ENCODE measurements at places on chromosomes 11 and 22.

DNA sequence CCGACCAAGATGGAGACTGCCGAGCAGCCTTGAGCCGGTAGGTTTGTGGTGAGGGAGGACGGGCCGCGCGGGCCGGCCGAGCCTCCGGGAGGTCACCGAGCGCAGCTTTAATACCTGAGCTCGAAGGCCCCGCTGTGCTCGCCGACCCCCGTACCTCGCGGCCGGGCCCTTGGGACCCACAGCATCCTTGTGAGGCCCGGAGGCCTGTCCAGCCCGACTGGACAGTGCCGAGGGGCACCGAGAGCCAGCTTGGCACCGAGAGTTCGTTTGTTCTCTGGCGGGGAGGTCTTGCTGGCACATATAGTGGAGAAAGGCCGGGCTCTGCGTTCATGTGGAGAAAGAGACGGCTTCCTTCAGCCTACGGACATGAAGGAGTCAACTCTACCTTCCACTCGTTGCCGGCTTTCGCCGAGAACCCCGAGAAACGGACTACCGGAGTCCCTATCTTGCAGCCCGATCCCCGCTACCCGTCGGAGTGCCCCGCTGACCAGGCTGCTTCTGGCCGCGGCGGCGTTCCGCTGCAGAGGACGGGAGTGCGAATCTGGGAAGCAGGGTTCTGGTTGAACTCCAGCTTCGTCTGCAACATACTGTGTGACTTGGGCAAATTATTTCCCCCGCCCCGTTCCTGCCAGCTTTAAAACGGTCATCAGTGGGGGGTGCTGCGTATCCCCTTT, 349 bp downstream of the TSSC4 start:
- no peak for DNase-seq

DNA sequence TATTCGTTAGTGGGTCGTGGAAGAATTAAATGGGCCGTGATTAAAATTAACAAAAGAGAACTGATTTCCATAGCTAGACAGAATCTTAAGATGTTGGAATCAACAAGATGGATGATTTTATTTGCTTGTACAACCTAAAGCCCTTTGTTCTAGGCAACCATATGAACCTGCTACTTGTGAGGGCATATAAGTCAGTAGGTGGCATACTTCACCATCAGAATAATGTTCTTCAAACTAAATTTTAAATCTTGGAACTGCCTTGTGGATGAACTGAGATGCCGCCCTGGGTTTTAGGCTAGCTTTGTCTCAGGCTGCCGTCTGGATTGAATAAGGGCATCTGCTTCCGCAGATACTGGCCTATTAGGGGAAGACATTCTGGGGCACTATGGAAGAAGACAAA, 40.9 kb downstream of the CSRP3 start:
- DNase-seq: no peak

GRCh38 chr11:44615041-44615755, 49.7 kb downstream of the CD82 start:
- no peak for DNase-seq

DNA sequence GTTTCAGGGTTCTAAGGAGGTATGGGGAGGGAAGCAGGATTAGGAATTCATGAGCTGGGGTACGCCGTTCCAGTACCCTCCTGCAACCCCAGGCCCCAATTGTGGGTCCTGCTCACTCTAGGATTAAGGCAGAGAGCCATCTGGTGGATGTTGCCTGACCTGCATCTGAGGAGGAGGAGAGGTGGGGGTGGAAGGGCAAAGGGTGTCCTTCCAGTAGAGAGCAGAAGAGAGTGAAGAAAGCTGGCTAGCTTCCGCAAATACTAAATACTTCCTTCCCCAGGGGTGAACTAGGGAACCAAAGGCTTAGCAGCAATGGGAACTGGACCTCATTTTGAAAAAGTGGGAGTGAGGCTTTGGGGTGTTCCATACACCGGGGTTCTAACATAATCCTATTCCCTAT, 10.6 kb downstream of the LRRC51 start:
- DNase-seq: no peak

DNA sequence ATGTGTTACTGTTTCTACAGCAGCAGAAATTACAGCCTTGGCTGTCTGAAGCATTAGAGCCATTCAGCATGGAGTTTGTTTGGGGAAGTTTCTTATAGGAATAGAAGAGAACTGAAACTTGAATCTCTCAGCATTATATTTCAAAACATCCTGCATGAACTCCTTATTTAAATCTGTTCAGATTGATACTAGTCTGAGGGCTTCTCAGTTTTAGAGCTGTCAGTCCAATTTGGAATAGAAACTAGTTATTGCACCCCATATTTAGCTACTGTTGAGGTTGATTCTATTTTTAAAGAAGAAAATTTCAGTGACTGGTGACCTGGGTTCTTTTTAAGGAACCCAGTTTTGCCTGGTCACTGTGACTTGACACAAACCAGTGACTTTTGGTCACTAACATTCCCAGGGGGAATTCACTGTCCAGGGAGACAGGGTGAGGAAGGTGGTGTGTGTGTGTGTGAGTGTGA, 126.0 kb upstream of the TTC12 start:
- DNase-seq: no peak

DNA sequence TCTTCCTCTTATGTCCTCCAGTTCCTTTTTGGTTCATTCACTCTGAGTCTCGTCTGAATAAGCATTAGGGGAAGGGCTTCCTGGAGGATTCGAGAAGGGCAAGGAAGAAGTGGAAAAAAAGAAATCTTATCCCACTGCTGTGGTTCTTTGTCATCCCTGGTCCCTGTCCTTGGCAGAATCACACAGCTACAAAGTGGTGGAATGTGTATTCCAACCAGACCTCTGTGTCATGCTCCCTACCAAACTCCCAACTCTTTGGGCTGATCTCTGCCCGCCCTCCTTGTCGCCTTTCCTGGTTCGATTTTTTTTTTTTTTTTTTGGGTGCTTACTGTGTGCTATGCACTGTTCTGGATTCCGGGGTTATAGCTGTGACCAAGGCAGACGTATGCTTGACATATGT, 61.0 kb downstream of the TEAD1 start:
- DNase-seq: no peak

DNA sequence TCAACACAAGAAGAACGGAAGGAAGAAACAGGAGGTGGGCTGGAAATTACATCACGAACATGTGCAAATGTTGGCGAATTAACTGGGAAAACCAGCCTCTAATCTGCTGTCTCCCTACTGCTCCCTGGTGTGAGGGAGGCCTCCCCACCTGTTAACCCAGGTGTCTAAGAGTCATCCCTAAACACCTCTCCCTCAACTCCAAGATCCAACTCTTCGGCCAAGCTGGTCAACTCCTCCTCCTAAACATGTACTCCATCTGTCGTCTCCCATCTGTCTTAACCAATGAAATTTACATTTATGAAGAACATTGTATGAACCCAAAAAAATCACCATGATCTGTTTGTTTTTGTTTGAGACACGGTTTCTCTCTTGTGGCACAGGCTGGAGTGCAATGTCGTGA, 154.2 kb downstream of the LARGE1 start:
- DNase-seq: no peak

DNA sequence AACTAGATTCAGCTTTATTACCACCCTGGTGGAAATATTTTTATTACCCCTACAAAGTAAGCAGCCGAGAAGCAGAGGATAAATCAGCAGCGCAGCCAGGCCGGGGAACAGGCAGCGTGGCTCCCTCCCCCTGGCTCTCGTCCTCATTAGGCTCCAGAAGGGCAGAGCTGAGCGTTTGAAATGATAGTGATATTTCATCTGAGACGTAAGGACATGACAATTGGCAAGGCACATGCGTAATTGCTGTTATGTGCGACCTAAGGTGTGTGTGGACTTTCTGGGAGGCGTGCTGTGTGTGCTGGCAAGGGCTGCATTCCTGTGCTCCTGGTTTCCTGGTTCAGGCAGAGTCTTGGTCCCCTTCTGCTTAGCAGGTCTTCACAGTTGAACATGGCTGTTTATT, 247.8 kb downstream of the TBC1D22A start:
- DNase-seq: no peak

GRCh38 chr11:66604155-66604554, 11.2 kb downstream of the CCS start:
- no peak for DNase-seq

GRCh38 chr11:125082611-125083311, 19.7 kb downstream of the SLC37A2 start:
- DNase-seq: peak; percentile 44

DNA sequence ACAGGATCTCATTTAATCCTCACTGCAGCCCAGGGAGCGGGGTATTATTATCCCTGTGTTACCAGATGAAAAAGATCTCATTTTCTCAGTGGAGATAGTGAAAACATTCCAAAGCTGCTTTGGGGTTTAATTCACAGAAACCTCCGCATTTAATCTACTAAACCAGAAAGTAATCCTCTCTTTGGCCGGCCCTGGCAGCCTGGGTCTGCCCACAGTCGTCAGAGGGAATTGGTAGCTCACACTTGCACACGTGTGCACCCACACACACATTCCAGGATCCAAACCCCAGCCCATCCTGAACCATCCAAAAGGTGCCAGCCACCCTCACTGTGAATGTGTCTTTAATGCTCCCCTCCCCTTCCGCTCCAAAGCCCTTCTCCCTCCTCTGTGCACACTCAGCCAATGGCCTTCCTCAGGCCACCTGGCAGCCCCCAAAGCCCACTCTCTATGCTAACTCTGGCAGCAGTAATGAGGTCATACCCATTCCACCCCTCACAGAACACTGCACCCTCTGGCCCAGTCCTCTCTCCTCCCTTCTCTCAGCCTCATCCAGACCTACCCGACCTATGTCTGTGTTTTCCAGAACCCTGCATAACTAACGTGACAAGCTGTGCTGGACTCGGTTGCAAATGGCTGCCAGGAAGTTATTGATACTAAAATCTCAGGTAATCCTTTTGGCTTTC, 466.2 kb downstream of the SOX6 start:
- DNase-seq: no peak

- no peak for DNase-seq
Observed at GRCh38 chr11:21132146-21132720, 462.8 kb downstream of the NELL1 start.

- DNase-seq: no peak
Observed at GRCh38 chr11:4865855-4866254, 15.8 kb upstream of the OR51T1 start.

GRCh38 chr22:36301384-36301828, 48.5 kb downstream of the APOL1 start:
- DNase-seq: no peak

DNA sequence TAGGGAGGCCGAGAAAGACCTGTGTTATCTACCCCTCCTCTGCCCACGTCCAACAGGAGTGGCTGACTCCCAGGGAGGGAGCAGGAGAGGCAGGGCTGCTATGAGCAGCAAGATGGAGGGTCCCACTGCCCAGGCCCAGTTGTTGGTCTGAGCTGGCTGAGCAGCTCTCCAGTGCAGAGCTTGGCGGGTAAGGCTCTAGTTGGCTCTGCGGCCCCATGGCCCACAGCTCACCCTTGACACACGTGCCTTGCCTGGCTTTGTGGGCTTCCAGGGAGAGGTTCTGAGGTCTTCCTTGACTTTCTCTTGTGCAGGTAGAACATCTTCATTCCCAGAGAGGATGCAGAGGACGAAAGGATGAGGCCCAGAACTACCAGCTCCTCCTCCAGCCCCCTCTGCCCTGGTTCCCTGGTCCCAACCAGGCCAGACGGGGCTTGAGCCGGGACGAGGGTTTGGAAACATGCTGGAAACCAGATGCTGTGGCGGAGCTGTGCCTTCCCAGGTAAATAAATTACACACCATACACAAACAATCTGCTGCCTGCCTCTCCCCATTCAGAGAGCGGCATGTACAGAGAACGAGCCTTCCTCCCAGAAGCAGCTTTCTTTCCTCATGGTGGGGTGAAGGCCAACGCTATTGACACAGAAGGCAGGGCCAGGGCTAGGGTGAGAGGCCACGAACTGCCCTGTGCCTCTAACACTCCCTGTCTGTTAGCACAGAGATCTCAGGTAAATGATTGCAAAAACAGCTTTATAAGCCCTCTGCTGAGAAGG, 48.1 kb downstream of the DSCAML1 start:
- DNase-seq: no peak

DNA sequence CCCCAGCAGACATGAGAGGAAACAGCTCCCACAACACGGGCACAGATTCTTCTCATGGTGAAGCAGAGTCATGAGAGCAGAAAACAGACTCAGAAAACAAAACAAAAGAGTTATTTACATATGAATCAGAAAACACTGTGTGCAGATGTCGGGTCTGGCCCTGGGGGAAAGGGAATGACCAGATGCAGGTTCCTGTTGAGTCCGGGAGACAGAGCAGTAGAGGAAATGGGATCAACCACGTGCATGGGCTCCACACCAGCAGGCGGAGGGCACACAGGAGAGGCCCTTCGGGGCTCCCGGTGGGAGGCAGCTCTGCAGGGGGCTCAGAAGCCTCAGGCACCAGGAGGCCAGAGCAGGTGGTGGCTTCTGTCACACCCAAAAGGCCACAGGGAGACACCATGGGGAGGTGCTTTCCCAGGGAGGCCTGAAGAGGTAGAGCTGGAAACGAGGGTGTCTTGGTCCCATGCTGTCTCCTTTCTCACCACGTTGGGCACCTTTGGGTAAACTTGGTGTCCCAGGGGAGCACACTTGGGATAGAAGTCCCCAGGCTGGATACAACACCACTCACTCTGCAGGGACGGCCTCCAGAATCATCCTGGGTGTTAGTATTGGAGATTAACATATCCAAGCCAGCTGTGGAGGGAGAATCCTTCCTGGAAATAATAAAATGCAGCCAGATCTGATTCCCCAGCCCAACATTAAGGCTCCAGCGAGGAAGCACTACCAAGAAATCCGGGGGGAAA, 764.7 kb downstream of the BRD1 start:
- DNase-seq: no peak

- no peak for DNase-seq
Observed at GRCh38 chr11:127000981-127001380, 411 bp upstream of the KIRREL3 start.

GRCh38 chr11:44565953-44566949, 788 bp downstream of the CD82 start:
- no peak for DNase-seq

DNA sequence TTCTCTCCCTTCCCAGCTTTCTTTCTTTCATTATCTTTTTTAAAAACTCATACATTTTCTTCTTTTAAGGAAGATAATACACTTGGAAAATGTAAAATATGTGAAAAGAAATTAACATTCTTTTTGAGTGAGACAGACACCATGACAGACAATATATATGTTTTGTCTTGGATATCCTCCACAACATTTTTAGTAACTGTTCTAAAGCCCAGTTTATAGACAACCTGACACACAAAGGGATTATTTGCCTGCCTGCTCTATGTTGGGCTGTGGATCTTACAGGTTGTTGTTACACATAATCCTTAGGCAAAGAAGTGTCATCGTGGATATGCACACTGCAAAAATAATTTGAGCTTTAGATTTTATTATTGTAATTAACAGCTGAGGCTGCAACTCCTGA, 301.4 kb upstream of the PDGFD start:
- no peak for DNase-seq

Measured in GM04503 (cell line).